Stimulated activated CD4-positive, alpha-beta T cell treated with anti-CD3 and anti-CD28 coated beads, Interleukin-1b, Interleukin-23, amount 100 ng/mL, for 48 hours (primary cell): ENCODE measurements at places on chromosomes 1 and 21.

GRCh38 chr1:61087571-61087970, 5.2 kb downstream of the NFIA start:
- DNase-seq: no peak

DNA sequence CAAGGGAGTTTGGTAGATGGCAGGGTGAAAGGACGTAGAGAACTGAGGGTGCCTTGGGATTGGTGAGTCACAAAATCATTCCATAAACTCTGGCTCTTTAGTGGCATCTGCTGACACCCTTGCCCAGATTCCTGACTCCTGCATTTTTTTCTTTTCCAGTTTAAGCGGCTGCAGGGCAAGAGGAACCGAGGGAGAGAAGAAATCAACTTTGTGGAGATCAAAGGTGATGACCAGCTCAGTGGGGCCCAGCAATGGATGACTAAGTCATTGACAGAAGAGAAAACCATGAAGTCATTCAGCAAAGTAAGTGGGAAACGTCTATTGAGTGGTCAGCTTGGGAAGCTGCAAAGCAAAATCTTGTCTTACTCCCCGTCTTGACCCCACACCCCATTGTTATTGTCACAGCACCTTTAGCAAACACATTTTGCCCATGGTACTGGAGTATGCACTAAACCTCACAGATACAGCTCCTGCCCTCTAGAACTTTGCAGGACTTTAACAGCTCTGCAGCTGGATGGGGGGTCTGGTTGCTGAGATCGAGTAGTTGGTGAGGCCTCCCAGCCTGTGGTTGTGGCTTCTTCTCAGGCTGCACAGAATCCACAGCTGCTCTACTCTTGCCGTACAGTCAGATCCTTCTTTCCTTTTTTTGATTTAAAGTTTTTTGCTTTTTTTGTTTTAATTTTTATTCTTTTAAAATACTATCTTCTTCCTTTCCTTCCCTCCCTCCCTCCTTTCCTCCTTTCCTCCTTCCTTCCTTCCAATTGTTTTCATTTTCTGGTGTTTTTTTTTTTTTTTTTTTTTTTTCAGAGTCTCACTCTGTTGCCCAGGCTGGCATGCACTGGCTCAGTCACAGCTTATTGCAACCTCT, 21.9 kb downstream of the SH2D2A start:
- DNase-seq: no peak

- no peak for DNase-seq
These were observed 30.0 kb downstream of the C2CD2 start for GRCh38 chr21:41923631-41924367.

- DNase-seq: no peak
These were observed 580 bp downstream of the VWA1 start for GRCh38 chr1:1435911-1436629.

DNA sequence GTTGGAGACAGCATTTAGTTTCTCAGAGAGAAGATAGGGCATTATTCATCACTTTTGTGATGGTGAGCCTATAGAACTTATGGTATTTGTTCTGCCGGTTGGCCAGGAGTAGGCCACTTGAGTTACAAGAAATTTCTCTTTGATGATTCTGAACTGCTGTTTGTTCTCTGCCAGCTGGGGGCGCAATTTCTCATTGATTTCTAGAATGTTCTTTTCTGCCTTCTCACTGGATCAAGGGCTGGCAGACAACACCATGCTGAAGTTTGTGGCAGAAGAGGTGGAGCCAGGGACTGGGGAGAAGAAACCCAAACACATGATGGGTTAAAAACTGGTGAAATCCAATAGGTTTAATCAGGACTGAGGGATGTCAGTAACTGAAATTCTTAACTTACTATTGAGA, 360.6 kb downstream of the FAM72C start:
- no peak for DNase-seq

DNA sequence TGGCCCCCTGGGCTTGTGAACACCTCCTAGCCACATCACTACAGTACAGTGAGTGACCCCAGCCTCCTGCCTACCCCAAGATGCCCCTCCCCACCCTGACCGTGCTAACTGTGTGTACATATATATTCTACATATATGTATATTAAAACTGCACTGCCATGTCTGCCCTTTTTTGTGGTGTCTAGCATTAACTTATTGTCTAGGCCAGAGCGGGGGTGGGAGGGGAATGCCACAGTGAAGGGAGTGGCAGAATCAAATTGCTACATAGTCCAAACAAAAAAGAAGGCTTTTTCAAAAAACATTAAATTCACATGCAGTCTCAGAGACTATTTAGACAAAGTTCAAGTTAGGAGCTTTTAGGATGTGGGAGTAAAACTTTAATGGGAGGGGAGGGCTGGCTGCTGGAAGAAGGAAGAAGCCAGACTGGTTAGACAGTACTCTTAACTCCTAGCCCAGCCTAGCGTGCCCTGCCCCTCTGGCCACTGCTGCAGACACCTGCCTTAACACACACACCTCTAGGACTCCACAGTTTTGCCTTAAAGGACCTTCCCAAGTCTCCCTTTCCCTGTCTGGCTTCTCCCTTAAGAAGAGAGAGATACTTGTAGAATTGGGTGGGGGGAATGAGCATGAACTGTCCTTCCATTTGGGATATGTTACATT, 9.4 kb downstream of the PEA15 start:
- DNase-seq: no peak

DNA sequence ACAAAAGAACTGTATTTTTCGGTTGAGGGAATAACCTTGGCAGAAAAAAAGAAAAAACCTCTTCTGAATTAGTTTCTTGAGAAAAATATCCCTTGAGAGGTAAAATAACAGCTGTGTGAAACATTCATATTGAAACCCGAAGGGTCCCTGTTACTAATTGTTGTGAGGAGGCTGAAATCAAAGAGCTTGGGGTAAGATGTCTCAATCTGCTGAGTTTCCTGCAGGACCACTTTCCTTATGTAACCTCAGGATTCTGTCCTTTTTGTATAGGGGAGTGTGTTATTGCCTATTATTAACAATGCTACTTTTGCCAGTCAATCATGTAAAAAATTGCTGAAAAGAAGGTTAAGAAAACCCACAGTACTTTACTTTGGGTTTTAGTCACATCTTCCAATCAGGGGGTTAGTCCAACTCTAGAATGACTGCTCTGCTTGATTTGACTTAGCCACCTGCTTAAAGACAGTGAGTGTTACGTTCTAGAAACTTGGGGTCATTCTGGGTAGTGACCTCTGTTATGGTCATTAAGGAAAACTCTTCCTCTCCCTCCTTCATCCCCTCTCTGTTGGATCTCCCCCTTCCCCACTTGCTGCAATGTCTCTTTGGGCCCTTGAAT, 138.8 kb downstream of the GIPC2 start:
- DNase-seq: no peak
